Motor neuron (in vitro differentiated cells): ENCODE measurements at places on chromosomes 12 and 14. TPM values are rescaled to one million over a fixed set of nuclear protein-coding genes. Genes with fewer than 3 reads are reported as not detected.

DNA sequence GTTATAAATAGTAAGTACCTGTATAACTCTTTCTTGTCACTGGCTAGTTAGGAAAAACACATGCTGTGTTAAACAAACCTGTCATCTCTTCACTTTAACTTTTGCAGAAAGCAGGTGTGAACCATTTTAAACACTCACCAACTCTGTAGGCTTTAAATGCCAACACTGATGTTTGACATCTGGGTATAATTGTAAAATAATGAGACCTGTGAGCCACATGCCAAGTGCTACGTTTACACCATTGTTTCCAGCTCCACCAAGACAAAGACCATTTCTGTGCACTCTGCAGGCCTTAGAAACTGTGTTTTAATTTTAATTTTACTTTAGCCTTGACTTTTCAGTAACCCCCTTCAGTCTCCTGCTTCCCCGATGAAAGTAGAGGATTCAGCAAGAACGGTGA is 11.0 kb downstream of the TPH2 start:
- ATAC-seq: no peak

DNA sequence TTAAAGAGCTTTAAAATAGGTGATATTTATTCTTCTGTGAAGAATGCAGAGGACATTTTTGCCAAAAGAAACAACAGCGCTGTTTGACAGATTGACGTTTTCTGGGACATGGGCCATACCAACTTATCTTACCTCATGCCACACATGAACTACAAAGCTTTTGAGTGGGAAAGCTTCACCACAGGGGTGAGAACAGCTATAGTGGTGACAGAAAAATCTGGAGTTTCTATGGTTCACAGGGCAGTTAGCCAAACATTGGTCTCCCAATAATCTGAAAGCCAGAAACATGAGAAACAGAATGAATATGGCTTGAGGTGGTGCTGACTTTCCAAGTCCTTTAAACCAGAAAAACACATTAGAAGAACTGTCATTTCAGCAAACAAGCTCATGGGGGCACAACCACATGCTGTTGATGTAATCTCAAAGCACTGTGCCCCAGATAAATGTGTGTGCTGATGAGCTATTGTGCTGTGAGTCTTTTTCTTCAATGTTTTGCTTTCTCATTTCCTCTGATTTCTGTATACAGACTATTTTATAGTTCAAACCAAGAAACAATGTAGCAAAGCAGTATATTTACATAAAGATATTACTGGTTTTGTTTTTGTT is 905.4 kb downstream of the SLC16A7 start:
- ATAC-seq: no peak

GRCh38 chr12:64890873-64891468 is 66.5 kb downstream of the TBC1D30 start:
- ATAC-seq: peak; percentile 48

The CPNE8 gene
- total RNA-seq: 3.2 and 4.3 TPM in 2 replicates

The TSPAN11 gene
- 5.2 and 6.7 TPM in 2 replicates for total RNA-seq

The ENDOU gene
- total RNA-seq: 3.8 and 4.4 TPM in 2 replicates
